ENCODE measurements at places on chromosomes 11 and 22. TPM values are rescaled to one million over a fixed set of nuclear protein-coding genes. Genes with fewer than 3 reads are reported as not detected.

IGSF22 gene
- not detected for total RNA-seq

IL17RA gene
- total RNA-seq = 14.6 TPM

TIMM10 gene
- 105 TPM for total RNA-seq

RASSF10 gene
- total RNA-seq = not detected

ANKRD42 gene
- total RNA-seq = 1.3 TPM

CECR2 gene
- total RNA-seq = not detected

ESAM gene
- not detected for total RNA-seq

PDXP gene
- total RNA-seq = 47.1 TPM

MRPL21 gene
- 139 TPM for total RNA-seq

BEST1 gene
- total RNA-seq = not detected

PRRG4 gene
- not detected for total RNA-seq

FADS2 gene
- total RNA-seq = 2.8 TPM

SMIM35 gene
- total RNA-seq = not detected

DBX1 gene
- total RNA-seq = not detected

UCP3 gene
- total RNA-seq = 0.08 TPM

ARFGAP3 gene
- 71.3 TPM for total RNA-seq

B4GALNT4 gene
- total RNA-seq = not detected

RASL10A gene
- total RNA-seq = not detected

SAA4 gene
- not detected for total RNA-seq

DUSP8 gene
- 0.82 TPM for total RNA-seq

BCO2 gene
- total RNA-seq = 0.42 TPM

STK33 gene
- total RNA-seq = not detected

CD3G gene
- total RNA-seq = not detected

SLC35F2 gene
- total RNA-seq = 7.9 TPM

EFCAB6 gene
- 0.50 TPM for total RNA-seq

VEGFB gene
- 13.0 TPM for total RNA-seq

All from SJSA1 (cell line).